ENCODE measurements at places on chromosomes 2 and 18.

- DNase-seq: peak; percentile 81
Measured at GRCh38 chr18:657311-658000, at the start of gene TYMS. Gene TYMS, plus strand, starts transcription at chr18:657653. Its CDS starts 90 bp downstream, at chr18:657743.

DNA sequence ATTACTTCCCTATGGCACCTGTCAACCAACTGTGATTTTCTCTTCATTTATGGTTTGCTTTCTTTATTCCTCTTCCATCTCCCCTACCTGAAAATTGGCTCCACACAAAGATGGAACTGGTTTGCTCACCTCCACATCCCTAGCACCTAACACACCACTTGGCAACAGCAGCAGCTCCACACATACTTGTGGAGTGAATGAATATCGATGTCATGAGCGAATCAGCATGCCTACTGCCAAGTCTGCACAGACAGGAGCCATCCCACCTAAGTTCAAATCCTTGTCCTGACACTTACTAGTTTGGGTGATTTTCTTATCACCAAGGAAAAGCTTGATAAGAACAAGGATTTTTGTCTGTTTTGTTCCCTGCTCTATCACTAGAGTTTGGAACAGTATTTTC is 191.4 kb upstream of the TMEM200C start:
- DNase-seq: no peak

DNA sequence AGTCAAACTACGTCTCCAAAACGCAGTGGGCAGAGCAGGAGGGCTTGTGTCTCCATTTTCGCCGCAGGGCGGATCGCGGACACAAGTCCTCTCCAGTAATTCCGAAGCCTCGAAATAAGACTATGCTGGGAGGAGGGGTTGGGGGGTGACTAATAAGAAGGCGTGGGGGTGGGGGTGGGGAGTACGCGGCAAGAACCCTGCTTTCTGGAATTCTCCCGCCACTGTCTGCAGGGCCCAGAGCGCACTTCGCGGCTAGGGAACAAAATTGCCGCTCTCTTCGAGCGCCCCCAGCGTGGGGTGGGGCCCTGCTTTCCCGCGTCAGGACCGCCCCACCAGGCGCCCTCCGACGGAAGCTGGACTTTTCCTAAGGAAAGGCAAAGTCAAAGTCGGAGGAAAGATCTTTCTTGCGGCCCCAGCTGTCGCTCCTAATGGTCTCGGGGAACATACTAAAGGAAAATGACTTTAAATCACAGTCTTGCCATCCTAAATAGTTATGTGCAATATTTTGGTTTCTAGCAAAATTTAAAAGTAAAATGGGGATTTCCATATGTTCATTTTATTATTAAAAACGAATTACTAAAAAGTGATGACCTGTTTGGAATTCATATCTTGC is 11.9 kb downstream of the NR4A2 start:
- DNase-seq: no peak

DNA sequence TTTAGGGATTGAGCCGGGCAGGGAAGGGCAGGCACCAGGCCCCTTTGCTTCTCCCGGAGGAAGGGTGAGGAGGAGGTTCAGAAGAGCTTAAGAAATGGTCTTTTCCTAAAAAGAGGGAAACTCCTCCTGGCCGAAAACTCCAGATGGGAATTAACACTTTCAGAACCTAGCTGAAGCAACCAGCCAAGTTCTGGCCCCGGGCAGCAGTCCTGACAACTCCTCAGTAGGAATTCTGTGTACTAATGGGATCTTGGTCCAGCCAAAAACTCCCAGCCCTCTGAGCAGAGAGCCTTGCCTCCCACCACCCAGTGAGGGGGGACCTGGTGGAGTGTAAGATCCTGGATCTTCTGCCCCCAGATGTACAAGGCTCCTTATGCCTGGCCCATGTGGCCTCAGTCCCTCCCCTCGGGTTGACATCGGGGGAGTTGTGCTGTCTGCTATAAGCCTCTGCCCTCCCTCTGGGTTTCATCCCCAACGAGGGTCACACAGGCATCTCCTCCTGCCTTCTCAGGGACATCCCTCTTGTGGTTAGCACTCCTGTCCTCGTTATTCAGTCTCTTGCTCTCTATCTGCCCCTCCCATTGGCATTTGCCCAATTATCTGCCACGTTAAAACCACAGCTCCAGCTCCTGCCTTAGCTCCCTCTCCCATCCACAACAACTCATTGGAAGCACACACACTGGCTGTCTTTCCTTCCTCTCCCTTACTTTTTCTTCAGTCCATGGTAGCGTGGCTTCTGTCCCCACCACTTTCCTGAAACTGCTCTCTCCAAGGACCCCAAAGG is 184.6 kb downstream of the CYP26B1 start:
- DNase-seq: no peak
